ENCODE measurements at places on chromosomes 5 and 9. TPM values are rescaled to one million over a fixed set of nuclear protein-coding genes. Genes with fewer than 3 reads are reported as not detected.

ADRA1B gene
- total RNA-seq: 3.8 TPM

CSF2 gene
- total RNA-seq: 0.25 TPM

IL31RA gene
- total RNA-seq: 1.1 TPM

STKLD1 gene
- total RNA-seq: 0.49 TPM

WDR38 gene
- total RNA-seq: not detected

RNF180 gene
- total RNA-seq: 2.3 TPM

GALNT10 gene
- total RNA-seq: 57.9 TPM

LCP2 gene
- total RNA-seq: not detected

UGT3A1 gene
- total RNA-seq: 0.38 TPM

OGN gene
- not detected for total RNA-seq

SHROOM1 gene
- total RNA-seq: 8.2 TPM

SLC28A3 gene
- under 0.01 TPM for total RNA-seq

SMIM3 gene
- total RNA-seq: 18.9 TPM

PKD2L2 gene
- not detected for total RNA-seq

OTULINL gene
- total RNA-seq: 1.8 TPM

ZNF366 gene
- total RNA-seq: not detected

ANKRD34B gene
- 1.5 TPM for total RNA-seq

SLCO6A1 gene
- not detected for total RNA-seq

C1QTNF2 gene
- not detected for total RNA-seq

STC2 gene
- 24.3 TPM for total RNA-seq

CDX1 gene
- total RNA-seq: 0.33 TPM

ACTL7B gene
- not detected for total RNA-seq

DBN1 gene
- 348 TPM for total RNA-seq

TRPM3 gene
- 0.63 TPM for total RNA-seq

AGPAT2 gene
- 67.2 TPM for total RNA-seq

CREBRF gene
- 5.7 TPM for total RNA-seq

GRM6 gene
- not detected for total RNA-seq

PPP2CA gene
- total RNA-seq: 69.7 TPM

NR2F1 gene
- total RNA-seq: 71.4 TPM

WNT8A gene
- total RNA-seq: not detected

Data from mesangial cell (primary cell).